ENCODE measurements at places on chromosomes 2 and 18.

DNA sequence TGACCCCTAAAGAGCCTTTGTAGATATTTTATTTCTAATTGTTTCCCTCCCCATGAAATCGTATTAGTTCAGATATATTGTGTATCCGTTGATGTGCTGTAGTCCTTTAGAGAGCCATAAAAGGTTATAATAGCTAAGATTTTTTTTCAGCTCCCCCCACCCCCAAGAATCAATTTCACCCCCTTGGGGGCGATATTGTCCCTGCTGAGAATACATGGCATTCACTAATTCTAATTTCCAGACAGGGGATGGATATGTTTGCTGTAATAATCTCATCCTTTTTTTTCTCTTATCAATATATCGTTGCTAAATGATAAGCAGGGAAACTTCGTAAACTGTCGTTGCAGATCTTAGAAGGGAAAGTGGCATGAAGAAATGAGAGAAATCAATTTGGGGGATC is 530.7 kb downstream of the TMEM182 start:
- no peak for DNase-seq

DNA sequence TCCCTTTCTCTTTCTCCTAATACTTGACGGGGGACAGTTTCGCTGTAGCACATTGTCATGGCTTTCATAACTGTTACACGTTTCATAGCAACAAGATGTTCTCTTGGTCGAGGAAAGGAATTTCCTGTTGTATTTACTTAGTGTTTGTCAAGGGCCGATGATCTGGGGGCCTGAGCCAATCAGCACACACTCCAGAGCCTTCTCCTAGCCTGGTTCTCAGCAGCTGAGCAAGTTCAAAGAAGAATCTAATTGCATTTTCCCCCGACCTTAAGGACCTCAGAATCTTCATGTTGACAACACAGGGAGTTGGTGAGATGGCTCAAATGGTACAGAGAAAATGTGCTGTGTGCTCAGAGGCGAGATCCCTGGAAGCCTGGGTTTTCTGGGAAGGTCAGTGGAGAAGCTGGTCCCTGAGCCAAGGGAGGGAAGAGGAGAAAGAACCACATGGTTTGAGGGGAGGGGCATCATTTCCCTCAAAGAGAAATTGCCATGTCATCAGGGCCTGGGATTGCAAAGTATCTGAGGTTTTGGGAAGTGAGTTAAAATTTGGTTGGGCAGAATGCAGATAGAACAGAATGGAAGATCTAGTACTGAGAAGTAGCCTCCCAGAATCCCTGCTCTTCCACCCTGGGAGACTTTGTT is 76.9 kb upstream of the AGAP1 start:
- DNase-seq, result no peak

DNA sequence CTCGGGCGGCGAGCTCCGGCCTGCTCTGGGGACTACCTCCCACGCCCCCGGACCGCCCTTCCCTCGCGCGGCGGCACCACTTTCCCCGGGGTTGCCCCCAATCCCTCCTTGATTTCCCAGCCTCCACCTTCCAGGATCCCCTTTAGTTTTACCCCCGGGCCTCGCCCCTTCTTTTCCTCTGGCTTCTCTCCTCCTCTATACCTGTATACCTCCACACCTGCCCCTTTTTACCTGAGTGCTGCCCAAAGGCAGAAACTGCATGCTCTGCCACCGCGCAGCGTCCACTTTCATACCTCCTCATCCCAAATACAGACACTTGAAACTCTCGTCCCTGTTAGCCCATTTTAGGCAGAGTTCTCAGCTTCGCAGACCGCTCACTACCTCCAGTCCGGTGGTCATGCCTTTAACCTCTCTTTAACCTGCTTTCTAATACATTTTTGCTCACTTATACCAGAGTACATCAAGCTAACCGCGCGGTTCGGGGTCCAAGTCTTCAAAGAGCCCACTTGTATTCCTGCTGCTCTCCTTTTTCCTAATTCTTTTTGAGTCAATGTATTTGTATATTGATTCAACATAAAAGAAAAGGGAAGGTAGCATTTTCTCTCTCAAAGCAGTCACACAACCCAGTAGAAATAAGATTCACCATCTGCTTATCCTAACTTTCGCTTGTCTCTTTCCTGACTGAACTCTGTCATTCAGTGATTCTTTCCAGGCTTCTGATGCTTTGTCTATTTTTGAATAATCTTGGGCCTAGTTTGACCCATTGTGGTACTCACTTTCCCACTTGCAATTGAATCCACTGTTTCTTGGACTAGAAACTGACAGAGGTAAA is 901 bp downstream of the SPOPL start:
- no peak for DNase-seq

GRCh38 chr2:160144280-160144990 is 55.6 kb downstream of the ITGB6 start:
- DNase-seq, result no peak

- no peak for DNase-seq
These were observed 731.4 kb upstream of the CHAC2 start for GRCh38 chr2:53036196-53036595.

- DNase-seq, result no peak
These were observed 2.7 kb upstream of the ESPNL start for GRCh38 chr2:238097201-238097987.

DNA sequence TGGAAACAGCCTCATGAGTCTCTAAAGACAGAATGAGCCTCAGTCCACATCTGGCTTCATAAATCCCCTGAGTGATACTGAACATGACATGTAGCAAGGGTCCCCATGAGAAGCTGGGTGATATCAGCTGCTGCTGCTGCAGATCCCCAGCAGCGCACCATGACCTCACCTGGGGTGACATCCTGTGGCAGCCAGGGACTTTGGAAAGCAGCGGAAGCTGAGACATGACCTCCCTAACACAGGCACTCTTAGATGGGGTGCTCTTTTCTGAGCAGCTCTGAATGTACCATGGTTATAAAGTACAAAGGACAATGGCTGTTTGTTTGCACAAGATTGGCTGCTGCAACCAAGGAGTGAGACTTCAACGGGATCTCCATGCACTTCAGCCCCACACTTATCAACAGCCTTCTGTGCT is 74.7 kb upstream of the TMEM200C start:
- no peak for DNase-seq

DNA sequence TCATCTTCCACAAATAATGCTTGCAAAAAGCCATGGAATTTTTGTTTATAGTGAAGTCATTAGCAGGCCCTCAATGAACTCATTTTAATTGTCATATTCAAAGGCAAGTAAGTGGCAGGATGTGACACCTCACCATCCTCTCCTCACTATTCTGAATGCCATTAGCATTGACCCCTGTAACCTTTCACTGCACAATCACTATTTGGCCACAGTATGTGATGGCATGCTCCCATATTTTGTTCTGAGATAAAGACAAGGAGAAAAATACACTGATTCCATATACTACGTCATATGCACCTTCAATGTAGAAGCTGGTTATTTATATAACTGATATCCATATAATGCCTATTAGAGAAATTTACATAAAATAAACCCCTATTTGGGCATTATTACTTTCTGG is 1443.2 kb downstream of the SUCLG1 start:
- no peak for DNase-seq

GRCh38 chr2:211328126-211328525 is 771.7 kb downstream of the CPS1 start:
- no peak for DNase-seq

- no peak for DNase-seq
These were observed 18.4 kb downstream of the FN1 start for GRCh38 chr2:215417400-215417951.

GRCh38 chr2:28068527-28068926 is 178.0 kb downstream of the BABAM2 start:
- DNase-seq, result no peak

DNA sequence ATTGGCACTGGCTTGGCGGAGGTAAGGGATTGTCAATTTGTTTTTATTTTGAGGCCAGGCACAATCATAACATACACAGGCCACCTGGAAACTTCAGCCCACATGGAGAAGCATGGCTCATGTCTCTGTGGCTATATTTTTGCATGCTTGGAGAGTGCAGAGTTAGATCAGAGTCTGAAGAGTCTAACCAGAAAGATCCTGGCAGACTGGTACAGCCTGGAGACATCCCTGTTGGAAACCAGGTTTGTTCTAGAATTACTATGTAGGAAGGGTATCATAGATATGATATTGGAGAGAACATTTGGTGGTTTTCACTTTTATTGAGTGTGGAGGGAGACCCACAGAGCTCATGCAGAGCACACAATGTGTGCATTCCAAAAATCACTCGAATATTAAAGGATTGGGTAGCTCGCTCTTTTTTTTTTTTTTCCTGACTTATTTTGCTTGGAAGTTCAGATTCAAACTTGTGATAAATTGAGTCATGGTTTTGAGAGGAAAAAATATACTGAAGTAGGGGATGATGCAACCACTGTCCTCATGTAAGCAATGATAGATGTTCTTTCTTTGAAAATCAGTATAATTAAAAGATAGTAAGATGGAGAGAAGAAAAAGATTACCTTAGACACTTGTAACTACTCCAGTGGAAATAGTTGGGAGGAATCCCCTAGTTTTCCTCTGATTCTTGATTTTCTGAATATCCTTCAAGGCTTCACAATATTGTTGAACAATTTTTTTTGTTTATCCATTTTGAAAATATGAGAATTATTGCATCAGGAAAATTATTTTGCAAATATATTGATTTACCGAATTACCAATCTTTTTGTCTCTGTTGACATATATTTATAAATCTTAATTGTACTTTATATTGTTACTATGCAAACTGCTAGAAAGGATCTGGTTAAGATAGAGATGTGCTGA is 185.7 kb upstream of the ZEB2 start:
- DNase-seq, result no peak

DNA sequence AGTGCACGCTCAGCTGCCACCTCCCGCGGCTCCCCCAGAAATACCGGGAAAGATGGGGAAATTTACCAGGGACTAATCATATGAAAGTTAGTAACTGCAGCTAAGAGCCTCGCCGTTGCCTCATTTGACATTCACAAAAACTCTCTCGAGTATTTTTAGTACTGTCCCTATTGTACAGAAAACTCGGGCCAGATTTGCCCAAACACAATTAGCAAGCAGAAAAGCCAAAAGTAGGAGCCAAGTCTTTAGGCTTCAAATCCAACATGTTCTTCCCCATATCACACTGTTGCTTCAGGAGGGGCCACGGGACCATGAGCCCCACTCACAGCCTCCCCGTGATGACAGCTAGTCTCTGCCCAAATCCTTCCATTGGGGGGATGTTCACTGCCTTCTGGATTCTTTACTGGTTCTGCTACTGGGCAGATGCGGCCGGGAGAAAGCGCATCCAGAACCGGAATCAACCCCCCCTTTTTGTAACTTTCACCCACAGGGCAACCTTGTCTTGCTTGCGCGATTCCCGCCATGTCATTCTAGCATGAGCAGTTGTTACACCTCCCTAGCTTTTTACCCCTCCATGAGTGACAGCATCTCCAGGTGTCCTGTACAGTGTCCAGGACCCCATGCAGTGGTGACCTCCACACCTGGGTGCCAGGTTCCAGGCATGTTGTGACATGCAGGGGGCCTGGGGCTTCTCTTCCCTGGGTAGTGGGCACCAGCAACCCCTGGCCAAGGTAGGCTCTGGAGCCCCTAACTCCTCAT is 35.2 kb downstream of the CENPO start:
- no peak for DNase-seq

- no peak for DNase-seq
These were observed 101.7 kb upstream of the FN1 start for GRCh38 chr2:215537611-215538010.

DNA sequence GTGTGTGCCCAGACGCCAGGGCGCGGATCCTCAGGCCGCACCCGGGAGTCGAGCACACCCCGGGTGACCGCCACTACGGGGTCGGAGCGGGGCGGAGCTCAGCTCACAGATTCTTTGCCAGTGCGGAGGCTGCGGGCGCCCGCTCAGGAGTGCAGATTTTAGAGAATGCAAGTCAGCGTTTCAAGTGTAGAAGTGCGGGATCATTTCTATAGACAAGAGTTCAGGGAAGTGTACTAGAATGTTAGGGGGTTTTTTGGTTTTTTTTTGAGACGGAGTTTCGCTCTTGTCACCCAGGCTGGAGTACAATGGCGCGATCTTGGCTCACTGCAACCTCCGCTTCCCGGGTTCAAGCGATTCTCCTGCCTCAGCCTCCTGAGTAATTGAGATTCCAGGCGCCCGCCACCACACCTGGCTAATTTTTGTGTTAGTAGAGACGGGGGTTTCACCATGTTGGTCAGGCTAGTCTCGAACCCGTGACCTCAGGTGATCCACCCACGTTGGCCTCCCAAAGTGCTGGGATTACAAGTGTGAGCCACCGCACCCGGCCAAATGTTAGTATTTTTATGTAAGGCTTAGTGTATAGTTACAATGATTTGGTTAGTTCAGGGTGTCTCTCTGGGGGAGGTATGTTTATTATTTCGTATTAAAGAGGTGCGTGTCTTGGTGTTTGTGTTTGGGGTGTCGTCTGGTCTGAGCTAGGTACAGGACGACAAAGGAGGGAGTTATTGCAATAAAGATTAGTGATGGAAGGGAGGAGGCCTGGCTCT is 619 bp upstream of the FAM168B start:
- DNase-seq, result no peak

DNA sequence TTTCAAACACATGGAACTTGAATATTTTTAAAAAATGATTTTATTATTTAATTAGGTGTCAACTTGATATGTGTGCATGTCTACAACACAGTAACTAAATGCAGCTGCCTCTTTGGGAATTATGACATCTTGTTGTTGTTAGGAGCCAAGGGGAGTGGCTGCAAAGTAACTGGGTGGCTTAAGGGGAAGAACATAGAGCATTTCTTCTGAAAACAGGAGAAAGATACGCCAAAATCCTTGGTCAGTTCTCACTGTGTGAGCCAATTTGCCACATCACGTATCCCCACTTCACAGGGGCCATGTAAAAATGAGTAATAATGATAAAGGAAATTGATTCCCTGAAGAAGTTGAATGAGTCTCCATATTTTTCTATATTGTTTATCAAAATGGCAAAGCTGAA is 309.8 kb upstream of the COL3A1 start:
- DNase-seq, result no peak

DNA sequence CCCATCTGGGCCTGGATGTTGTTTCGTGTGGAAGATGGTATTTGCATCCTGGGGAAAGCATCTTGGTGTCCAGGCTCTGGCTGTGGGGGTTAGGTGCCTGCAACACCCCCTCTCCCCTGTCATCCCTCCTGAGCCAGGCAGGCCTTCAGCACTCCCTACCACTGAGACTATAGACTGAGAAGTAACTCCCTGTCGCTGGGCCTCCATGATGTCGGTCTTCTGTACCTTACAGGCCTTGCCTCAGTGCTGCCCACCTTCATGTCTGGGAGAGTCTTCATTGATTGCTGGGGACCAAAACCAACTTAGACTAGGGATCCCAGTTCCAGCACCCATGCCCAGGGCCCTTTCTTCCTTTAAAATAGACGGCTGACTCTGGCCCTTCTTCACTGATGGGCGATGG is 33.1 kb upstream of the DNMT3A start:
- no peak for DNase-seq

GRCh38 chr2:232891621-232892071 is 21.6 kb downstream of the SNORC start:
- no peak for DNase-seq
